SK-N-MC (cell line): ENCODE measurements at places on chromosomes 12 and 14.

DNA sequence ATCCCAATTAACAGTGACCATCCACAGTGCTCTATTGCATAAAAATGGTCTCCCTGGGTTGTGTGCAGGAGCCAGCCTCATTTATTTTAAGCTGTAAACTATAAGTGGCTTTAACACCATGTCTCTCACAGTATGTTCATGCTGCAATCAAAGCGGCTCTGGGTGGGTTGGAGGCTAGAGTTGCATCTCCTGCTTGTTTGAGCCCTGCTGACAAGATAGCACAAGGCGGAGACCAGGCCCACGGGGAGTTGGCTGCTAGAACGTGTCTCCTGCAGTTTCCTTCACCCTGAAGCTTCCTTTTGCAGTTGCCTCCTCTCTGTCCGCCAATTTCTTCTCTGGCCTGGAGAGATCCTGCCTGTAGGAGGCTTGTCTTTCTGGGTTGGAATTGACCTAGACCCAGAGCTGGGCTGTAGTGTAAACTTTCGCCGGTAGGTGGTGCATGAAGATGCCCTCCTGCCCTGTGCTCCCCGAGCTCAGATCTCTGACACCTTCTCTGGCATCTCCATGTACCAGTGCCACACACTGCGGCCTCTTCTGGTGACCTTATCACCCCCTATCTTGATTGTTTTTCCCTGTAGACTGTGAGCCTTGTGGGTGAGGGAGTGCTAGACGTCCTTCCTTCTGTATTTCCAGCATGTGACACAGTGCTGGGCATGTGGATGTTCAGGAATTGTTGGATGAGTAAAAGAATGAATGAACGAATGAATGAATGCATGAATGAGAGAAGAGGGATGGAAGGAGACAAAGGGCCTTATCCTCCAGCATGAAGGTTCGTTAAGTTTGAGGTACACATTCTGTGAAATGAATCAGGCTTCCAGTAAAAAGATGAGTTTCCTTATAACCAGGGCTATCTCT is 10.4 kb downstream of the OTUB2 start:
- no peak for DNase-seq

- no peak for DNase-seq
Observed at GRCh38 chr12:79747274-79747673, 56.5 kb upstream of the PAWR start.

DNA sequence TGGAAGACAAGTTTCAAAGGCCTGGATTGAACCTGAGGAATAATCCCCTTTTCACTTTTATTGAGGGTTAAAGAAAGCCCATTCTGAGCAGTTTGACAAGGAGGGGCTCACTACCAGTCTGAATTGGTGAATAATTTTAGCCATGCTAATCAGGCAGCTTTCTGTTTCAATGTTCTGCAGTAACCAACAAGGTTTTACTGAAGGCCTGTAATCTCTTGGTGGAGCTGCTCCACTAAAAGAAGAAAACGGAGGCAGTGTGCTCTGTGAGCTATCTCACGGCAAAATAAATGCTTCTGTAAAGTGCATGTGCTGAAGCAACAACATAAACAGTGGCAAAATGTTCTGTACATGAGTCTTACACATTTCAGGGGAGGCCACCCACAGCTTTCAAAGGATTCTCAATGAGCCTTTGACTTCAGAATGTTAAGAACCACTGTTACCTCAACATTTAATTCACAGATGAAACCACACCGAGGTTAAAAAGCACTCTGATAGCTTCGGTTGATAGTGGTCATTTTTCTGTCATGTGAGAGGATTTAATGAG is 111.2 kb downstream of the LRIG3 start:
- no peak for DNase-seq

DNA sequence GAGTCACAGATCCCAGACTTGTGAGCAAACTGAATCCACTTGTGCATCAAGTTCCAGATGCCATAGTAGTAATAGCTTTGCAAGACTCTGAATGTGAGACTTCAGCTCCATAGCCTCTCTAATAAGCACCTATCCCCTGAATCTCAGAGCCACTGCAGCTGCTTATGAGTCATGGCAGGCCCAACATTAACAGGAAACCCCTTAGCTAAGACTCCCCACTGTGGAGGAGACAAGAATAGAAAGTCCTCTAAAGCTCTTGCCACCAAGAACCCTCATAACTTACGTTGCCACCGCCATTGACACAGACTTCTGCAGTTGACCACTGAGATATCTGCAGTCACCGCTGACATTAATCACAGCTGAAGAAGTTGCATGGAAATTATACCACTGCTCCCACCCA is 62.9 kb upstream of the PDE3A start:
- DNase-seq = no peak

- no peak for DNase-seq
Observed at GRCh38 chr12:7162691-7163114, 26.8 kb upstream of the PEX5 start.
